ENCODE measurements at places on chromosomes 16 and 17.

DNA sequence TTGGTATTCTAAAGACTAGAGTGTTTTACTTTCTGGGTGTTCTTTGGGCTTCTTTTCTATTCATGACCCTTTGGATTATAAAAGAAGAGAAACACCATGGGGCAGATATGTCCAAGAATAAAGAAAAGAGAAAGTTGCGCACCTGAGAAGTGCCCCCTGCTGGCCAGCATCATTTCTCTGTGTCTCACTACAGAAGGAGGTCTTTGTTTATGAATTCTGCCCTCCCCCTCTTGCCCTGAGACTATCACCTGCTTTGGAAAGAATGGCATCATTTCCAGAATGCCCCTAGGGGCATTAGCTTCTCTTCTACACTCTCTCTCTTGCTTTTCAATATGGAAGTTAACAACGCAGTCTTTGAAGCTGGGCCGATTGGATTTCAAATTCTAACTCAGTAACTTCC, 45.0 kb downstream of the CDH13 start:
- DNase-seq, result no peak

- no peak for DNase-seq
These were observed 67.4 kb downstream of the SIAH1 start for GRCh38 chr16:48317614-48318315.

DNA sequence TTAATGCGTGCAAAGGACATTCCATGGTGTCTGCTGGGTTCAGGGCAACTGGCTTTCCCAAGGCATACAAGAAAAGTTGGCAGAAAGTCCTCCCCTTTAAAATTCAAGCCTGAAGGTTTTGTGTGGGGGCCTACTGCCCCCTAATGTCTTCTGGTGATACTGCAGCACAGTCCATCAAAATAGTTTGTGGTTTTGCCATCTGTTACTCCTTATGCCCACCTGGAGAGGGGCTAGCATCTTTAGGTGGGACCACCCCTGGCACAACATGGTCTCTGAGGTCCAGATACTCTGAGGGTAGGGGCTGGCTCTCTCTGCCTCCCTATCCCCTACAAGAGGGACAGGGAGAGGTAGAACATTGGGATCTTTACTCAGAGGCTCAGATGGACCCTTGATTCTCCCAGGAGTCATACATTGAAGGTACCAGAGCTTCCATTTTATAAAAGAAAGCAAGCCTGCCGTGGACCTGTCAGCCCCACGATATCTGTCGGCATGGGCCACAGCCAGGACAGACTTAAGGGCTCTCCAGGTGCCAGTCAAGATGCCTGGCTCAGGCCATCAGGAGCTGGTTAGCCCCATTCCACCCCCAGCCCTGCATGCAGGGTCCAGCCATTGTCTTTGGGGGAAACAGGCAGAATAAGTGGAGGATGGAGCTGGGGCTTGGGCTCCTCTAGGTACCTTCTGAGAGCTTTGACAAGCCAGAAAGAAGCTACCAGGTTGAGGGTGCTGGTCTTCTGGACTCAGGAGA, 6.3 kb downstream of the ESRP2 start:
- DNase-seq, result peak; percentile 42

DNA sequence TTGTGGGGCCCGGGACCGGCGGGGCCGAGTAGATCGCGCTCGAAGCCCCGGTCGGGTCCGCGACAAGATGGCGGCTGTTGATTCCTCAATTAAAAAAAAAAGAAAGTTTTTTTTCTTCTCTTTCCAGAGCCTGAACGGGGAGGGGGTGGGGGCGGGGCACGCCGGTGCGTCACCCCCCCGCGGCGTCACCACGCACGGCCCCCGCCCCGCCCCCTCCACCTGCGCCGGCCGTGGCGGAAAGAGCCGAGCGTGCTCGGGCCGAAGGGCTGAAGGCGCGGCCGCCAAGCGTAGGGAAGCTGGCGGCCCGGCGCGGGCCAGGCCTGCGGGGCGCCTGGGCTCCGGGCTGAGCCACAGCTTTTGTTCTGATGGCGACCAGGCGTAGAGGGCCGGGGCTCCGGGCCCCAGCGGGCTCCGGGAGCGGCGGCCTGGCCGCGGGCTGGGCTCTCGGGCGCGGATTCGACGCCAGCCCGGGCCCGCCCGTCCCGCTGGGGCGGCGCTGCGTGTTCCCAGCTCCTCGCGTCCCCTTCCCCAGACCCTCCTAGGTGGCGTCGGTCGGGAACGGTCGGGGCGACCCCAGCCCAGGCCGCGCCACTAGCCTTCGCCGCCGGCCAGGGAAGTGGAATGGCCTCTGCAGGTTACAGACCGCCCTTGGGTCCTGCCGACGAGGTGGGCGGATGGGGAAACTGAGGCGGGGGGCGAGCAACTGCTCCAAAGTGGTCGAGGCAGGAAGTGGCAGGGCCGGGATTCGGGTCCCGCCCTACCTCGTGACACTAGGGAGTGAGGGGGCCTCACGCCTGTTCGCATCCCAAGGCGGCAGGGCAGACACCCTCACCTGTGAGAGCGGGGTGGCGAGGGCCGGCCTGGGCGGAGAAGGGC, at the start of gene CREBBP:
TSS of gene CREBBP (minus strand) at position 91 of the 876 bp plus-strand sequence. CDS start 797 bp downstream, outside the sequence.
- peak; percentile 87 for DNase-seq

- DNase-seq, result no peak
These were observed 253.2 kb downstream of the PRKCA start for GRCh38 chr17:66555605-66556004.

- DNase-seq, result no peak
These were observed 318.8 kb downstream of the C16orf95 start for GRCh38 chr16:86998196-86999001.

GRCh38 chr17:27530764-27531391, 74.6 kb downstream of the KSR1 start:
- DNase-seq, result no peak

GRCh38 chr17:14165616-14166015, 71.0 kb downstream of the CDRT15 start:
- no peak for DNase-seq

DNA sequence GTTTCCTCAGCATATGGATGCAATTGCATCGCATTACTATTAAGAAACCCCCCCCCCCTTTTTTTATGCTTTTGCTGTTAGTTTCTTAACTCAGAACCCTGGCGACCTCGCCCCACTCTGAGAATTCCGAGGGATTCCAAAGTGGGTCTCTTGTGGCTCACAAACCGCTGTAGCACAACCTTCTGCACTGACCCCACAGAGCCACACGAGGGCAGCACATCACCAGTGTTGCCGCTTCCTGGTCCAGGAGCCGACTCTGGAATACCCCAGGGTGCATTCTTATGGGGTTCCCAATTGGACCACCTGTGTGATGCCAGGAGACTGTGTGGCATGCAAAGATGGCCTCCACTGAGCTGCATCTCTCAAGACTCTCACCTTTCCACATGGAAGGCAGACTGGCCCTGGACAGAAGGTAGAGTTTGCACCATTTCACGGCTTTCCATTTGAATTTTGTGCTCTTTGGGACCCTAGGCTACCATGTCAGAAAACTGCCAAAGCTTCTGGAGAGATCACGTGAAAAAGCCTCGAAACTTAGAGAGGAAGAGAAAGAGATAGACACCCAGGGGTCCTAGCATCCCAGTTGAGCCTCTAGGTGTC, 432.7 kb upstream of the ASIC2 start:
- no peak for DNase-seq

- no peak for DNase-seq
These were observed 879 bp upstream of the LRRC75A start for GRCh38 chr17:16492613-16493530.

- peak; percentile 24 for DNase-seq
These were observed 27.4 kb upstream of the SLC38A10 start for GRCh38 chr17:81322271-81323082.

GRCh38 chr17:73400915-73401545, 89.2 kb upstream of the CDC42EP4 start:
- DNase-seq, result no peak

DNA sequence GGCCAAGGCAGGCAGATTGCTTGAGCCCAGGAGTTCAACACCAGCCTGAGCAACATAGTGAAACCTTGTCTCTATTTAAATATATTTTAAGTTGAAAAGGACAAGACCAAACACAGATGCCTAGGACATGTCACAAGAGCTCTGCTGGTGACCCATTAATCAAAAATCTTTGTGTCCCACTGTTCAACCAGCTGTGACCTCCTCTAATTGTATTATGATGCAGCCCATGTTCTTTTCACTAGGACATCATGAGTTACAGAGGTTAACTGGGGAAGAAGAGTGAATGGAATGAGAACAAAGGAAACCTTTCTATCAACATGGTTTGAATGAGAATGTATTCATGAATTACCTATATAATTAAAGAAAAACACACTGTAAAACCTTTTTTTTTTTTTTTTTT, 7.0 kb downstream of the EFTUD2 start:
- DNase-seq, result no peak

- DNase-seq, result no peak
These were observed 338.3 kb downstream of the CA10 start for GRCh38 chr17:51820252-51820651.

GRCh38 chr16:8113843-8114242, 476.5 kb downstream of the TMEM114 start:
- no peak for DNase-seq

DNA sequence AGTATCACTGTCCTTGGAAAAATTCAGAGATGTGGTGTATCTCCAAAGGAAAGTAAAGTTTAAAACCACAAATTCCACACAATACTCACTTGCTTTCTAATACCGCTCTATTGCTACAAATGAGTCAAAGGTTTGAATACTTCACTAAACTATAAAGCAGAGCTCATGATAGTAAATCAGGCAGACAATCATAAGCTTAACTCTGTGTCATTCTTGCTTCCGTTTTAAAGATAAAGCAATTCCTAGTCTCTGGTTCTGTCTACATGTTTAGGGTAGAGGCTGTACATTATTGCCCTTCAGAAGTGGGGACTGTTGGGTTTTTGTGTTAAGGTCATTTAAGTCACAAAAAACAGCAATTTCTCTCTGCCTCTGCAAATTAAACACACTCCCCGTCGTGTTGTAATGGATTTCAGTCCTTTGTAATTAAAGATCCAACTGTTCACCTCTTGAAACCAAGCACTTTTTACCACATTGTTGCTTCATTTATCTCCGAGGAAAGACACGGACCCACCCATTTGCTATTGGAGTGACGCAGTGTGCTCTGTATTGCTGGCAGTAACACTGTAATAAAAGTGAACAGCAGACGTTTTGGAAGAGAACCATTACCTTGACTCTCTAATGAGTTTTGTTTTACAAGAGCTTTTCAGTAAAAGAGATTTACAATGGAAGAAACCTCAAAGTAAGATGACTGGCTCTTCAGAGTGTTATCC, 83.1 kb upstream of the CNTNAP4 start:
- no peak for DNase-seq

DNA sequence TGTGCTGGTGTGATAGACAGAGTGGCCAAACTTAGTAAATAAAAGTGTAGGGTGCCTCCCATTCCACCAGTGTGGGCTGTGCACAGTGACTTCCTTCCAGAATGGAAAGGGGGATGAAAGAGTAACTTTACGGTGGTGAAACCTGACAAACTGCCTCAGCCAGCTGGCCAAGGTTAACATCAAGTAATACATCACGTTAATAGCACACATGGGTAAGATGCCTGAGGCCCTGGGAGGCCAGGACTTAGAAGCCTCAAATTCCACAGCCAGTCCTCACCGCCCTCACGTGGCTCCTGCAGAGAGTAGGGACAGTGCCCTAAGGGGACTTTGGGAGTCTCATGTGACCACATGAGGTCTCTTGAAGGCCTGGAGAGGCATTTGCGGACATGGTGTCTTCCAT, 14.1 kb downstream of the RMI2 start:
- no peak for DNase-seq

DNA sequence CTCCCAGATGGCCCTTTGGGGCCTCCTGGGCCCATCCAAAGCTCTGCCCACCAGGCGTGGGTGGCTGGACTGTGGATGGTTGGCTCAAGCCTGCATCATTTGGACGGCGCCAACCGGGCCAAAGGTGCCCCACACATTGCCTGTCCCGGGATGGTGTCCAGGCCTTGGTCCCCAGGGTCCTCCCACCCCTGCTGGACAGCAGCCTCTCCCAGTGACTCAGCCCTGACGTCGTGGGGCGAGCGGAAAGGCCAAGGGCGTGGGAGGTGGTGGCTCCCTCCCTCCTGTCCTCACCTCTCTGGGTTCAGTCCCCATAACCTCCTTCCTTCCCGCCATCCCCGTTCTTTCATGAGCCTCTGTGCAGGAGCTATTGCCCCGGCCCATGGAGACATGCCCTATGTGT, 42.1 kb upstream of the DLX4 start:
- no peak for DNase-seq

DNA sequence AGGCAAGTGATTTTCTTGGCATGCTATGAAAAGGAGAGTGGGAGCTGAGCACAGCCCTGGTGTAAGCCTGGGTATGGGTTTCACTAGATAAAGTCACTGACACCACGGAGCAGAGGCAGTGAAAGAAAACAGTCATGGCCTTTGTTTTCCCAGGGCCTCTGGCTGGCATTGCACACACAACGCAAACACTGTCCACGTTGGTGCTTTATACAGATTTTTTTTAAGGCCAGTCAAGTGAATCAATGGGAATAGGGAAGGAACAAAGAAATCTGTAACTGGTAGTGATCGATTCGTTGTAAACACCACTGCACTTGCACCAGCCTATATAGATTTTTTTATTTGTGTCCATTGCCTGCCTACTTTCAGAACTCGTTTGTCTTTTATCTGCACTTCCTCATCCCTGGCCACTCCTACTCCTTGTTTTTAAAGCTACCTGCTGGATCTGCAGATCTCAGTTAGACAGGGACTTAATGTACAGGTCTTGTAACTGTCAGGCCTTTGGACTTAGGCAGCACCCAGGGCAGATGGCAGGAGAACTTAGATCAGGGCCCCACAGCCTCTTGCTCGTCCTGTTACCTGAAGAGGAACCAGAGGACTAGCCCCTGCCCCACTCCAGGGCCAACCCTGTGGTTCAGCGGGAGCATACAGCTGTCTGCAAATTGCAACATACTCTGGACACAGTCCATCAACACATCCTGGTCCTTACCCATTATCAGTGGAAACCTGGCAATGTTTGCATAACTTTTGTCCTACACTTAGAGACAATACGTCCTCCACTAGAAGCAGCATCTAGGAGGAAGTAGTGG, 10.6 kb upstream of the TMIGD1 start:
- no peak for DNase-seq

- no peak for DNase-seq
These were observed 15.8 kb upstream of the CCL5 start for GRCh38 chr17:35895636-35896587.

DNA sequence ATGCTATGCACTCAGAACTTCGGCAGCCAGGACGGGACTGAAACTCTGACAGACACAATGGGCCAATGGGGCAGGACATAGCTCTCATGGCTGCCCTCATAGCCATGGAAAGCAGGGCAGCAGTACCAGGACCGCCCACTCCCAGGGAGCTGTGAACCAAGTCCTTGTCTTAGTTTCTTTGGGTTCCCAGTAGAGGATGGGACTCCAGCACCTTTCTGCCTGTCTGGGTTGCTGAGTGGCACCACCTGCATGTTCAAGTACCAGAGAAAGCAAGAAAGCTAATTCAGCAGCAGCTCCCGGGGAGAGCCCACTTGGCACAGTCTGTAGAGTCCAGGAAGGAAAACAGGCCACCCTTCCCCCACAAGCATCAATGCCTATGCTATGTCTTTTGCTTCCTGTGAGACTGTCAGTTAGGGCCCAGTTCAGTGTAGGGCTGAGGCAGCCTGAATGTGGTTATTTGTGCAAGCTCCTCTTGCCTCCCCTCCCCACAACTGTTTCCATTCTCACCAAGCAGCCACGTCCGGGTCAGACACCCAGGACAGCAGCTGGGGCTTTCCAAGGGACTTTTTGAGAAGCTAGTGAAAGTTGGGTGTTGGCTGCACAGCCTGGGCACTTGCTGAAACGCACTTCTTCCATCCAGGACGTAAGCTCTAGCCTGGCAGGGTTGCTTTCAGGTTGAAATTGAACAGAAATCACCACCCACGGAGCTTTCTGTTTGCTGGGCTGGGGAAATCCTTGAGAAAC, 7.8 kb downstream of the SUPT4H1 start:
- DNase-seq, result peak; percentile 77

Data from stimulated activated CD4-positive, alpha-beta T cell treated with anti-CD3 and anti-CD28 coated beads, Interleukin-1b, Interleukin-23, amount 100 ng/mL, for 4 hours (primary cell).